ENCODE measurements at places on chromosomes 3 and 15.
A peak's percentile ranks its signal among the peaks of the same experiment; 100 is the strongest.

DNA sequence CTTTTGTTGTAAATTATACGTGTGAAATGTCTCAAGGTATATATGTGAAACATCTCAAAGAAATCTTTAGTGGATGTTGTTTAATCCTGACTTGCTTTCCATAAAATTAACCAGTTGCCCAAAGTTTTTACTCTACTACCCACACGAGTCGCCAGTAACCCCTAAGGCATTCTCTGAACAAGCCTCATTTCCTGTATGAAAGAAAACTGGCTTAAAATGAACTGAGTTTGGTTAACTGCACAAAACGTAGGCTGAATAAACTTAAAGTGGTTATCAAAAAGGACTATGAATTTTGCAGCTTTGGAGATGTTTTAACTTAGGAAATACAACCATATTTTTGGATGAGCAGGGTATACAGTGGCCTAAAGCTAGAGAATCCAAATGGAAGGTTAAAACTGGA lies 2.7 kb upstream of the APPL1 start:
- DNase-seq = no peak

GRCh38 chr15:76533060-76533820 lies 196.7 kb downstream of the ISL2 start:
- no peak for DNase-seq

DNA sequence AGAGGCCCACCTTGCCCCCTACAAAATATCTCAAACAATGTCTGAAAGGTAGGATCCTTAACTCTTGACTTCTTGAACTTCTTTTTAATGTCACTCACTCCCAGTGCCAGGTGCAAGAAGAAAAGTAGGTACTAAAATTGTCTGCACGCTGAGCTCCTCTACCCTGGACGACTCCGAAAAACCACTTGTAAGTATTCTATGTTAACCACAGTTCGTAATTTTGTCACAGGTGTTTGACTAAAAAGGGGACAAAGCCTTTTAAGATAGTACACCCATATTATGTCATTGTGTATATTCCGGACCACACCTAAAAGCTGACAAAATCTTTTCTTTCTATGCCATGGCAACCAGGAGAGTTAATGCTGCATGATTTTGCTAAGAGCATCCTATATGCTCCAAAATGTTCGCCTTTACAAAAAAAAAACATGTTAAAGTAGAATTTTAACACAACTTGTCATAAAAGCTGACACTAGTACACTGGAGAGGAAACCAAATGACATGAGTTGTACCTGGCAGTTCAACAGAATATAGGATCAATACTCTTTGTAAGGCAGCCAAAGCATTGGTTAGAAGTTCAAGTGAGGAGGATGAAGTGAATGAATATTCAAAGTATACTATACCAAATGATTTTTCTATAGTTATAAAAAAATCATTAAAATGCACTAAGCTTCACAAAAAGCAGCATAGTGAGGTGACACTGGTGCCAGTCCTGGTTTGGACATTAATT lies 210.5 kb downstream of the FOXP1 start:
- DNase-seq = no peak

GRCh38 chr15:71290881-71291635 lies 175.8 kb downstream of the THSD4 start:
- no peak for DNase-seq

GRCh38 chr15:44243829-44244228 lies 44.7 kb upstream of the GOLM2 start:
- peak; percentile 23 for DNase-seq

DNA sequence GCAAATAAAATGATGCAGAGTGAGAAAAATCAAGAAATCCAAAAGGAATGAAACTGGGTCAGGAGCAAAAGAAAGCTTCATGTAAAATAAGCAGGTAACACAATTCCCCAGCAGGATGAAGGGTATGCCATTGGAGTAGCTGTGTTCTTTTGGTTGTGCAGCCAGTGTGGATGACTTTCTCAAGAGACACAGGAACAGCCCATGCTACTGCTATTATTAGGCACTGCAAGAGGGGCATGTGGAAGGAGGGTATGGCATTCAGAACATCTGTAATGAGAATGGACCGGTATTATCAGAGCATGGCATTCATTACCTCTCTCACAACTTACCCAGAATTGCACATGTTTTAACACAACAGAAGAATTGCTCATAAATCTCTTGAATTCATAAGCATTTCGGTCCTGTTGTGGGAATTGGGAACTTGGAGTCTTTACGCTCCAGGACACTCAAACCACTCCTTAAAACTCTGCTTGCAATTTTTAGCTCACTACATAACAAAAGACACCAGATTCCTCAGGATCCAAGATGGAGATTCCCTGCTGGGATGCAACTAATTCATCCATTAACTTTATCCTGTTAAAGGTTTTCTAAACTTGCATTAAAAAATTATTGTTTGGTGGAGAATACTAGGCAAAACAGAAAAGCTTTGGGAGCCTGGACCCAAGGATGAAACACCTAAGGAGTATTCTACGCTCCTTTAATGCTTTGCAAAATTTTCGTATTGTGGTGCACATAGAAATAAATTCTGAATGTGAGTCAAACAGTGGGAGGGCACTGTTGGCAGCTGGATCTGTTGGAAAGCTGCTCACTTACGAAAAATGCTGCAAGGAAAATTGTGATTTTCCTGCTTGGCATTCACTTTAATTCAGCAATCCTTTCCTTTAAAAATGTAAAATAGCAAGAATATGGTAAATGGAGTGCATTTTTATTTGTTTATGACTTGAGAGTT lies 34.6 kb upstream of the CDIN1 start:
- no peak for DNase-seq

GRCh38 chr3:170709046-170709445 lies 123.2 kb upstream of the SLC7A14 start:
- no peak for DNase-seq

GRCh38 chr3:169218314-169218983 lies 445.1 kb downstream of the MECOM start:
- DNase-seq = peak; percentile 54

DNA sequence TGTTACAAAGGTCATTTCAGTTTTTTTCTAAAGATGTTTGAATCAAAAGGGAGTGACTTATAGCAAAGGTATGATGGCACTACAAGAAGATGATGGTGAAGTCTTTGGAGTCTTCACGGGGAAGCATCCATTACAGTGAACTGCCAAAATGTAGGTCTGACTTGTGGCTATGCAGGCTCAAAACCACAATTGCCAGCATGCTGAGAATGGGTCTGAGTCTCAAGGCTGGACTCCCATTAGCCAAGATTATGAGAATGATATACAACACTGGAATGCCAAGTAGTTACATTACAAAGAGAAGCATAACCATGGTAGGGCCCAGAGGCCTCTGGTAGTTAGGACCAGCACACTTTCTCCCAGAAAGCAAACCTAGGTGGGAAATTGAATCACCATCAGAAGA lies 194.2 kb downstream of the MTHFS start:
- DNase-seq = no peak

DNA sequence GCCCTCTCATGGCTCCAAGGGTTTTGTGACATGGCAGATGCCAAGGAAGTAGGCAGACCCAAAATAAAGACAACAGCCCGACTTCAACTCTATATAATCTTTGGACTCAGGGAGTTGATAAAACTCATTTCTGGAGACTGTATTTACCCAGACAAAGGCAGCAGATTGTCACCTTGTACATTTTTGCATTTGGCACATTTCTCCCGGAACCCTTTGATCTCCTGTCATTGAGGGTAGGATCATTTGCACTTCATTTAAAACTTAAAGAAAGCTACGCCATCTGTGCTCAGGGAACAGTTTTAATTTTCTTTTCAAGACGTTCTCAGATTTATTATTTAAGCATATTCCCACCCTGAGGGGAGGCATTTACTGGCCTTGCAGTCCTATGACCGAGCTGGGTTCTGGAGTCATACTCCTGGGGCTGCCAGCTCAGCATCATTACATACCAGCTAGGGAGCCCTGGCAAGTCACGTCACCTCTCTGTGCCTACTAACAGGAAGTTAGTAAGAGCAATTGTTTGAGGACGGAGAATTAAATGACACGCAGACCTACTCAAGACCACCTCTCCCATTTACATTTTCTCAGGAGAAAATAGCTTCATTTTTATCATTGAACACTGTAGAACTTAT lies 5.9 kb downstream of the CDCP1 start:
- no peak for DNase-seq

- no peak for DNase-seq
Observed at GRCh38 chr3:113794526-113794925, 44.1 kb upstream of the GRAMD1C start.

- no peak for DNase-seq
Observed at GRCh38 chr15:28107904-28108275, 8.8 kb upstream of the OCA2 start.

- no peak for DNase-seq
Observed at GRCh38 chr3:47152578-47152977, 11.3 kb downstream of the SETD2 start.

- DNase-seq = peak; percentile 56
Observed at GRCh38 chr3:9897408-9898372, 5.0 kb upstream of the IL17RE start.

- DNase-seq = peak; percentile 48
Observed at GRCh38 chr3:163490119-163490518, 1588.2 kb downstream of the SI start.

DNA sequence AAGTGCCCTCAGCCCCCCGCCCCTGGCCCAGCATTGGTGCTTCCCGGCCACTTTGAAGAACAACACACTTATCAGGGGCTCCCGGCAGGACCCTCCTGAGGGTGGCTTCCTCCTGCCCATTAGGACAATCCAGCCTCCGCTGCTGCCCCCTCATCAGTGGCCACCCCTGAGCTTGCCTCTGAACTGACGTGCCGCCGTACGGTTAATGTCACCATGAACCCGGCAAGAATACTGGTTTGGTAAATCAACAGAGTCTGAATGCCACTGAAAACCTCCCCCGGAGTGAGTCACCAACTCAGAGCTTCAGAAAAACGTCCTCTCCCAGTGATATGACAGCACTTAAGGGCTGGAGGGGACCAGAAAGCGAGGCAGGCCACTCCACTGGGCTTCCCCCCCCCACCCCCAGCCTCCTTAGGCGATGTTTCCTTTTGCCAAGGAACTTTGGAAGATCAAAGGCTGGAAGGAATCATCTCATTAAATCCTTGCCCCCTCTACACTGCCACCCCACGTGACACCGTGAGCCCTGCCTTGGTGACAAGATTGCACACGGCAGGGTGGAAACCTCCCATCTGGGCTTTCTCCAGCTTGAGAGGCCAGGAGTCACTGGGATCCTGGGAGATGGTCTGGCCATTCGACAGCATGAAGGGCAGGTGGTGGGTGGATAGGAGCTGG lies 142.1 kb downstream of the NUP210 start:
- no peak for DNase-seq

DNA sequence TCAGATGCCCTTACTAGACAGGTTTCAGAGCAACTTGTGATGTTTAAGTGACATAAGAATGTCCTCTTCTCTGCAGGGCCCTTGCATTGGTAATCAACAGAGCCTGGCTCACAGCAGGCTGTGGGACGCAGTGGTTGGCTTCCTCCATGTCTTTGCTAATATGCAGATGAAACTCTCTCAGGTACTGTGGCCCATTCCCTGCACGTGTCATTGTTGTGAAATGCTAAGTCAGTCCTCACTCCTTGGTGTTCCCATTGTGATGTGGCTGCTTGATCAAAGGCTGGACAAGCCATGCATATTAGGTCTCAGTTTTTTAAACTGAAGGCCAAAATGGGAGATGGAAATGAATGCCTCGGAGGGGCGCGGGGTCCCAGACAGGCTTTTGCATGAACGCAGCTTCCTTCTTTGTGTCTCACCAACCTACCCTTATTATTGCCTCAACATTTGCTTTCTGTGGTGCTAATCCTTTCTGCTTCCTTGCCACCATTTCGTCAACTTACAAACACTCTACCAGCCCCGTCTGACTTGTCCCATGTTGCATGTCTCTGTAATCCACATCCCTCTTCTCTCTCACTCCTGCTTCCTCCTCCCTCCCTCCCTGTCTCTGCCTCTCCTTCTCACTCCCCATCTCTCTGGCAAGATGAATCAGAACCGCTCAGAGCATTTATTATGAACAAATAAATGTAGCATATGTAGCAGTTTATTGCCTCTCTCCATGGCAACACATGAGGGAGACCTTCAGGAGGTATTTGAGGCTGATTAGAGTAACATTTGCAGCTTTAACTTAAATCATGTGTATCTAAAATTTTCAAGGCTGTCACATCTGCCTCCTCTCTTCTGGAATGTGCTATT lies 133.2 kb upstream of the CHRM5 start:
- DNase-seq = no peak

GRCh38 chr3:122988508-122988907 lies 39.1 kb downstream of the SEMA5B start:
- DNase-seq = no peak

DNA sequence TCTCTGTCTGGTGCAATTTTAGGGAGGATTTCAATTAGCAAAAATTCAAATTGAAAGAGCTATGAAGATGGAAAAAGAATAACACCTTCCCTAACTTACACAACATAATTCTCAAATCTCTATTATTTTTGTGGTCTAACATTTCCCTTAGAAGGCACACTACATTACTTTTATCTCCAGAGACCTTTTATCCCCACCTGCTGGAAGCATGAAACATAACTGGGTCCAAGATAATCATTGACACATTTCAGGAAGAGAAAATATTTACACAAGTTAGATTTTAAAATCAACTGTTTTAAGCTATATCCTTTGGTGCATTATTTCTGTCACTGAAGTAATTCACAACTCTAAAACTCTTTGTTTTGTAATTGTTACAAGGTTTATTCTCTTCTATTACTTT lies 779.5 kb downstream of the ROBO1 start:
- DNase-seq = no peak

- DNase-seq = no peak
Observed at GRCh38 chr3:194817936-194818335, 132.3 kb downstream of the FAM43A start.

DNA sequence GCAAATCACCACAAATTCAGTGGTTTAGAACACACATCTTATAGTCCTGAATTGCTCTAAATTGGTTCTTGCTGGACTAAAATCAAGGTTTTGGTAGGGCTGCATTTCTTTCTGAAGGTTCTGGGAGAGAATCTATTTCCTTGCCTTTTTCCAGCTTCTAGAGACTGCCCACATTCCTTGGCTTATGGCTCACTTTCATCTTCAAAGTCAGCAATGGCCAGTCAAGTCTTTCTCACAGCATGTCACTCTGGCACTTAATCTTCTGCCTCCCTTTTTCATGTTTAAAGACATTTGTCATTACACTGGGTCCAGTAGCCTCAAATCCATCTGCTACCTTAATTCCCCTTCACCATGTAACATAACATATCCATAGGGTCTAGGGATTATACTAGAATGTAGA lies 149.0 kb downstream of the NEK10 start:
- DNase-seq = no peak

DNA sequence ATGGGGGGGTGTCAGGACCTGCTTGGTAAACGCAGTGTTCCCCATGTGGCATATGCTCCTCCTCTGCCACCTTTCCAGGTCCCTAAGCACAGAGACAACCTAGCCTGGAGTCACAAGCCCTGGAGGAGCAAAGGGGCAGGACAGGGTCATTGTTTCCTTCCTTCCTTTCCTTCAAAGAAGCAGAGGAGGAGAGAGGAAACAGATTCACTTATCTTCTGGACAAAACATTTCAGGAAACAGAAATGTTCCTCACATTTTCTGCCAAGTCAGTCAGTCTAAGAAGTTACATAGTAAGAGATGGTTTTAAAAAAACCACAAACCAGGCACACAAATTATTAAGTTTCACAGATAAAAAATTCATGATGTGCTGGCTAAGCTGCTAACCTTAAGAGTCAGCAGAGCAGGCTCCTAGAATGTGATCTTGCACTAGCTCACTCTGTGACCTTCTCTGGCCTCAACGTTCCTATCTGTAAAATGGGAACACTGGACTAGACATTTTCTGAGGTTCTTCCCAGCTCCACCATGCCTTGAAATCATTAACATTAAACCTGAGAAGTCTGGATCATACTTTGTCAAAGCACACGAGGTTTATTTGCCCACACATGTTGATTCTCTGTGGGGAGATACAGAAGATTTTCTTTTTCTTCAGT lies 47.9 kb downstream of the ATP13A5 start:
- DNase-seq = no peak

- DNase-seq = no peak
Observed at GRCh38 chr3:141656771-141657170, 81.3 kb upstream of the RNF7 start.

Measured in HCT116 (cell line).